ENCODE measurements at places on chromosomes 5 and 9.

DNA sequence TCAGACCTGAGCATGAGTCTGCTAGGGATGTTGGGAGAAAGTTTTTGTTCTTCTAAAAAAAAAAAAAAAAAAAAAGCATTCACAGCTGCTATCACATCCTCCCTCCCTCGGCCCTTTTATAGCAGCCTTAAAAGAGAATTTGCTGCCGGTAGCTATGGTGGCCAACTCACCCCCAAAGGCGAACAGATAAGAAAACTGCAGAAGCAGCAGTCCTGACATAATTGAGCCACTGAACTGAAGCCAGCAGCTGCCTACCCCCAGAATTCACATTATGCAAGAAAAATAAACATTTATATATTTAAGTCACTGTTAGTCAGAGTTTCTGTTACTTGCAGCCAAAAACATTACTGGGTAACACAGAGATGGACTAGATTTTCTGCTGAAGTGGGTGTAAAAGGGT, 124.3 kb upstream of the SMARCA2 start:
- no peak for DNase-seq

DNA sequence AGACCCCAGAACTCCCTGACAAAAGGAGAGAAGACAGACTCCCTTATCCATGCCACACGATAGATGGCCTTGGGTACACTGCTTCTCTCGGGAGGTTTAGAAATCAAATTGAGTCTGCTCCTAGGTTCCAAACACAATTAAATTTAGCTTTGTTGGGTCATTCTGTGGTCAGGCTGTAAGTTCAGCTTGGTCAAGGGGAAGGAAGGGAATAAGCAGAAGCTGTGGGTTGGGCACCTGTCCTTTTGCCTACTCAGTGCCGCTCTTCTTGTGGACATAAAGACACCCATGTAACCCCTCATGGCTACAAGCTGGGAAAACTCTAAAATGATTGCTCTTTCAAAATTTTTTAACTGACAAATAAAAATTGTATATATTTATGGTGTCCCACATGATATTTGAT, 19.1 kb upstream of the AK3 start:
- no peak for DNase-seq

- DNase-seq: no peak
These were observed 27.0 kb downstream of the CNOT8 start for GRCh38 chr5:154885439-154885838.

DNA sequence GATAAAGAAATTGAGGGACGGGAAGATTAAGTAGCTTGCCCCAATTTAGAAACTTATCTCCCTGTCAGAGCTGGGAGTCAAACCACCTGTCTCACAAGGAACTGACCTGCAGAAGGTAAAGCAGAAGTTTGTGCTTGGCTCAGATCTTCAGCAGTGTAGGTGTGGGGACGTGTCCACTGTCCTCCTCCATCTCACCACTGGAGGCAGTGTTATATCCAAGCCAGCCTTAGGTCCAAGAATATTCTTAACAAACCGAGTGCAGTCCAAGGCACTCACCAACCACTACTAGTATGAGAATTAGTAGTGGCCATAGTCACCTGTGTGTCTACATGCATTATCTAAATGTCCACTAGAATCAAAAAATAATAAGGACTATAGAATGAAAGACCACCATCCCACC, 86.3 kb upstream of the IRX1 start:
- no peak for DNase-seq

- DNase-seq: no peak
These were observed 127.1 kb downstream of the TRIO start for GRCh38 chr5:14270209-14270702.

GRCh38 chr9:127809002-127809539, 6.4 kb downstream of the FPGS start:
- no peak for DNase-seq

DNA sequence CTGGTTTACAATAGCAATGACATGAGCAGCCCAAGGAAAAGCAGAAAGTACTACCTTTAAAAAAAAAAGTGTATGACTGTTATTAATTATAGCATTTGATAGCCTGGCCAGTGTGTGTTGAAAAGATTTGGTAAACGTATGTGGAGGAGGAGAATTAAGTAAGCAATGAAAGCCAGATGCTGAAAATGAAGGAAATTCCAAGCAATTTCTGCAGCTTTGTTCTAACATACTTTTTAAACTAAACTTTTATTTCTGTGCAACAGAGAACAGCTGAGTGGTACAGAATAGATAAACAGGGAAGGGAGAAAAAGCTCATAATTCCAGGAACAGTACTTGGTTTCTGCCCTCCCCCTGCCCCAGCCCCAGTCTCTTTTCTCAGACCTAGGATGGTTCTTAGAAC, 252.6 kb downstream of the ADAMTSL1 start:
- DNase-seq: no peak

- no peak for DNase-seq
These were observed 4.7 kb upstream of the LCN2 start for GRCh38 chr9:128144239-128145181.

- DNase-seq: no peak
These were observed 70.1 kb upstream of the SPATA31E1 start for GRCh38 chr9:87812375-87813118.

DNA sequence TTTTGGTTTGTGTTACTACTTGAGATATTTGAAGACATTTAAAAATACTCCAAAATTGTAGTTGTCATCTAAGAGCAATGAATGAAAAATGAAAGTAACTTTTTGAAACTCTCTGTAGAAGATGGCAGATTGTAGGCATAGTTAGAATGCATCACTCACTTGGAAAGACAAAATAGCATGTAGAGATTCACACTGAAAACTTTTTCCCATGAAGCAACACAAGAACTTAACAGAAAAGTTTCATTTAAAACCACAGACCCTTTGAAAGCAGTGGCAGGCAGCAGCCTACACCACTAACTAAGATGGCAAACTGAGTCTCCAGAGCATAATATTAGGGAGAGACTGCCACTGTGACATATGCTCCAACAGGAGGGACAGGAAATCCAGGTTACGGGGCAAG, 18.9 kb upstream of the FAM174A start:
- DNase-seq: no peak

GRCh38 chr9:136046554-136046920, 48.6 kb downstream of the NACC2 start:
- no peak for DNase-seq

- DNase-seq: no peak
These were observed 28.4 kb downstream of the PAX5 start for GRCh38 chr9:37005517-37006140.

GRCh38 chr9:120912958-120913646, 13.5 kb downstream of the TRAF1 start:
- no peak for DNase-seq

- DNase-seq: no peak
These were observed 73.0 kb downstream of the KCNIP1 start for GRCh38 chr5:170576602-170577535.

GRCh38 chr5:149656576-149657182, 73.4 kb upstream of the PPARGC1B start:
- no peak for DNase-seq

DNA sequence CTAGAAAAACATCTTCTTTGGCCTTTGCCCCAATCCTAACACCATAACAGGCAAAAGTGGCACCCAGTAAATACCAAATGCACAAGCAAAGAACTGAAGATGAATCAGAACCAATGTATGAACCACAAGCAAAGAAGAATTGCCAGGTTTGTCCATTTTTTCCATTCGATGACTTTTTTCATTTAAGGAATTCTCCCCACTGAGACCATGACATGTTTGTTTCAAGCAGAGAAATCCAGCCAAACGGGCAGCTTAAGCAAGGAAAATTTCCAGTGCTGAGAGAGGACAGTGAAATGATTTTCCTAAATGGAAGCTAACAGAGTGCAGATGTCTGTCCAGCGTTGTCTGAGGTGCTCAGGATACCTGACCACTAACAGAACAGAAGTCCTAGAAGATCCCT, 203.7 kb downstream of the ADAMTS12 start:
- no peak for DNase-seq

- no peak for DNase-seq
These were observed 106.4 kb upstream of the ELL2 start for GRCh38 chr5:96067894-96068614.

DNA sequence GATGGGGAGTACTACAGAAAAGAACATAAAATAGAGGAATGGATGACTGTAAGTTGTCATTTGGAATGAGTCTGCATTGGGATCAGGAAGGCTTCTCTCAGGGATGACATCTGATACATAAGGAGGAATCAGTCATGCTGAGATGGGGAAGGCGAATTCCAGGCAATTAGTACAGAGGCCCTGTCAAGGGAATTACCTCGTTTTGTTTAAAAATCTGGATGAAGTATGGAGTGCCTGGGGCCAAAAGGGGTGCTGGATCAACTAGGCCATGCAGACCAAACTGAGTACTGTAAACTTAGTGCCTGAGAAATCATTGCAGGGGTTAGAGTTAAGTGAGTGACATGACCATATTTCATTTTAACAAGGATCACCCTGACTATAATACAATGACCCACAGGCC, 30.5 kb downstream of the JAKMIP2 start:
- no peak for DNase-seq

- DNase-seq: no peak
These were observed 197.0 kb upstream of the SEMA6A start for GRCh38 chr5:116771466-116772151.

- DNase-seq: no peak
These were observed 18.6 kb downstream of the ANKRD33B start for GRCh38 chr5:10582512-10582897.

DNA sequence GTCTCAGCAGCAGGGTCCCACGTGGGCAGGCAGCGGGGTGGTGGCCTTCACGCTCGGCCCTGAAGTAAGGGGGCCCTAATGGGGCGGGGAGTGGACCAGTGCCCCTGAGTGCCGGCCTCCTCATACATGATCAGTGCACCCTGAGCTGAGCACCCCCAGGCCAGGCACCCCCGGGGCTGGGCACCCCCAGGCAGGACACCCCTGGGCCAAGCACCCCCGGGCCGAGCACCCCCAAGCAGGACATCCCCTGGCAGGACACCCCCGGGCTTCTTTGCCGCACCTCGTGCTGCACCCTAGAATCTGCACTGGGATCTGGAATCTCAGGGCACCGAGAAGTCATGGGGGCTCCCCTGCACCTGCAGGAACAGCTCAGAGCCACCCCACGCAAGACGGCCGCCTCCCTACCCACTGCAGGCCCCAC, 51.4 kb downstream of the EXD3 start:
- no peak for DNase-seq

DNA sequence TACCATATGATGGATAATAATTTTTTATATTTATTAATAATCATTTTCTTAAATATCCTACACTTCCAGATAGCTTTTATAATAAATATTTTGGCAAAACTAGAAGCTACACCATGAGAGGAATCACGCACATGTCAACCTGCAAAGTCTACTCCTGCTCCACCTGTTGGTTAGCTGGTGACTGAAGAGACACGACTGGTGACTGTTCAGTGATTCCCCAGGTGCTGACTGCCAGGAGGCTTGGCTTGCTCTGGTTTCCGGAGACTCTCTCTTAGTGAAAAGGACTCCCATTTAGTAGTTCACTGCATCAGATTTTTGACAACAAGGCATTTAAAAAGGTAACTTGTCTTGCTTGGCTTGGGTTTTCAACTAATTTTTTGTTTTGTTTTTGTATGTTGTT, 20.9 kb downstream of the GZMA start:
- no peak for DNase-seq

GRCh38 chr9:82532504-82533180, 530.3 kb downstream of the RASEF start:
- no peak for DNase-seq

DNA sequence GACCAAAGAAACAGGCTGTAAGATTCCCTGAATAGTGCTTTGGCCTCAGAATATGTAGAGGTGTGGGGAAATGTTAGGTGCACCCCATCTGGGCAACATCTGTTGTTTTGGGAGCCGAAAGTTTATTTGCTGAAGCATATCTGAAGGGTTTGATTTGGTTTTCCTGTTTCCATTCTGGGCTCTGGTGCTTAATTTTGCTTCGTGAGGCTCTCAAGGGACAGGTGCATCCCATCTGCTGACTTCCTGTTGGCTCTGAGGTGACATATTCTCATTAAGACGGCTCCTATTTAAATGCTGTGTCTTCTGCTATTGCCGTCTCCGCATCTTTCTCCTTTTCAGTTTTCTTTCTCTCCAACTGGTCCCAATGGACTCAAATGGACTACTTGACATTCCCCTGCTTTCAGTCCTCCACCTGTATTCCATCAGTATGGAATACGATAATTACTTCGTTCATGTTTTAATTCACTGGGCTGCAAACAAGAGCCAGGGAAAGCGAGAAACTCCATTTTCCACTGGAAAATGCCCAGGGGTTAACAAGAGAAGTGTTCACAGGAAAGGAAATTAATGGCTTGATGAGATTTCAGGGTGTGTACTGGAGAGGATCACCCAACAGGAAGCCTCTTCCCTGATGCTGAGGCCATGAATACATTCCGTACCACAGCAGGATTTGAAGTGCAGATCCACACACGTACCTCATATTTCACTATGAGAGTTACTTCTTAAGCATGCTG, 104.0 kb downstream of the MTX3 start:
- no peak for DNase-seq

DNA sequence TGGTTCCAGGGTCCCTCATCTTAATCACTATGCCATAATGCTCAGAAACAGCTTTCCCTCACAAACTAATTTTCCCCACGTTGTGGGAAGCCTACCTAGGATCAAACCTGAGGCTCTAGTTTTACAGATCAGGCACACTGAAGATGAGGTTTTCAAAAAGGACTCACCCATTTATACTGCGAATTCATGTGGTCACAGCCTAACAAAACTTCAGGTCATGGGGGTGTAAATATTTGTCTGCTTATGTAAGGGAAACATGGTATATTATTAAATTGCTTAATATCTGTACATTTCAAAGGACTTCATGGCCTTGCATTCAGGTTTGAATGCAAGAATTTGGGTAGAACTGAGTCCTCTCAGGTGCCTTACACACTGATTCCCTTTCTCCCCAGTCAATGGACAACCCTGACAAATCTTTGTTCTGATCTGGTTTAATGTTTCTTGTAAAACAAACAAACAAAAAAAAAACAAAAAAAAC, 12.1 kb downstream of the ZFAND5 start:
- DNase-seq: no peak

Data from effector memory CD8-positive, alpha-beta T cell (primary cell).